WTC11 (cell line): ENCODE measurements at places on chromosomes 2 and 18. TPM values are rescaled to one million over a fixed set of nuclear protein-coding genes. Genes with fewer than 3 reads are reported as not detected.

Gene FAM124B
- 3.7 to 4.4 TPM (median 3.9 TPM) in 3 replicates for total RNA-seq

DNA sequence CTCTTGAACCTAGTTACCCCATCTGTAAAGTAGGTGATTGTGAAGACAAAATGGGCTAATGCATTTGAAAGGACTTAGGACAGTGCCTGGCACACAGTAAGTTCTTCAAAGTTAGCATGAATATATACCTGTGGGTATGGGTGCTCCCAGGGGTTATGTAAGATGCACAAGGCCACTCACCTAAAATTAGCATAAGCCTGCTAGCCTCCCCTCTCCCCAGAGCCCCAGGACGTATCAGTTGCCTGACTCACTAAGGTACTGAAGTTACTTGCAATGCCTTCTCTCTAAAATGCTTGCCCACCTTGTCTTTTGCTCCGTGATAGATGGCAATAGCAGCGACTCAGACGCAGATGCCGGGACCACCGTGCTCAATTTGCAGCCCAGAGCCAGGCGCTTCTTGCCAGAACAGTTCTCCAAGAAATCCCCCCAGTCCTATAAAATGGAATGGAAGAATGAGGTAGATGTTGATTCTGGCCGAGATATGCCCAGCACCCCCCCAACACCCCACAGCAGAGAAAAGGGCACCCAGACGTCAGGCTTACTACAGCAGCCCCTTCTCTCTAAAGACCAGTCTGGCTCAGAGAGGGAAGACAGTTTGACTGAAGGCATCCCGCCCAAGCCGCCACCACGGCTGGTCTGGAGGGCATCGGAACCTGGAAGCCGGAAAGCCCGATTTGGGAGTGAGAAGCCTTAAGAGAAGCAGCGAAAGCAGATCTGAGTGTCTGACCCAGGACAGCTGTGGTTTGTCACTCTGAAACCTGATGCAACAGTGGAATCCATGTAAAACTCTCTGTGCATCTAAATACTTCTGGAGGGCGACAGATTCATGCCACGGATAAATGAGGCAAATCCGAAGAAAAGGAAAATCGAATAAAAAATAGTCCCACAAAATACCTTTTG lies 53.8 kb upstream of the TMEM182 start:
- no peaks in the 10 kb centered on the region for H3K27me3 ChIP-seq
- H3K27ac ChIP-seq = no peak overlapping the region
- H3K36me3 ChIP-seq = no peaks in the 10 kb centered on the region
- H3K4me1 ChIP-seq = peaks cover 15% of the 10 kb centered on the region

DNA sequence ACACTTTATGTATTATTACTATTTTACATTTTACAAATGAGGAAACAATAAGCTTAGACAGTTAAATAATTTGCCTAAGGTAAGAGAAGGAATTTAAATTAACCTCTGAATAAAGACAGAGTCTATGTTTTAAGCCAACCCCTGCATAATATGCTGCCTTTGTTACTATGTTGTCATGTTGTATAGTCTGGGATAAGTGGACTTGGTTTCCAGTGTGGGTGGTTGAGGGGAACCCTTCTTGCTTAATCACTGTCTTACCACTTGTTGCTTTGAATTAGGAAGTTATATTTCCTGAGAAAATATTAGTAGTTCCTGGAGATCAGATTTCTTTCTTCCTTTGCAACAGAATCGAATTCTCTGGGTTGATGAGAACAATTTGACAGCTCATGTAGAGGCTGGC lies 52.6 kb downstream of the AGPS start:
- H3K4me3 ChIP-seq = no peak overlapping the region
- H3K4me1 ChIP-seq = no peaks in the 10 kb centered on the region
- no peaks in the 10 kb centered on the region for H3K27me3 ChIP-seq
- peaks cover 26% of the 10 kb centered on the region for H3K36me3 ChIP-seq
- DNase-seq = no peak

DNA sequence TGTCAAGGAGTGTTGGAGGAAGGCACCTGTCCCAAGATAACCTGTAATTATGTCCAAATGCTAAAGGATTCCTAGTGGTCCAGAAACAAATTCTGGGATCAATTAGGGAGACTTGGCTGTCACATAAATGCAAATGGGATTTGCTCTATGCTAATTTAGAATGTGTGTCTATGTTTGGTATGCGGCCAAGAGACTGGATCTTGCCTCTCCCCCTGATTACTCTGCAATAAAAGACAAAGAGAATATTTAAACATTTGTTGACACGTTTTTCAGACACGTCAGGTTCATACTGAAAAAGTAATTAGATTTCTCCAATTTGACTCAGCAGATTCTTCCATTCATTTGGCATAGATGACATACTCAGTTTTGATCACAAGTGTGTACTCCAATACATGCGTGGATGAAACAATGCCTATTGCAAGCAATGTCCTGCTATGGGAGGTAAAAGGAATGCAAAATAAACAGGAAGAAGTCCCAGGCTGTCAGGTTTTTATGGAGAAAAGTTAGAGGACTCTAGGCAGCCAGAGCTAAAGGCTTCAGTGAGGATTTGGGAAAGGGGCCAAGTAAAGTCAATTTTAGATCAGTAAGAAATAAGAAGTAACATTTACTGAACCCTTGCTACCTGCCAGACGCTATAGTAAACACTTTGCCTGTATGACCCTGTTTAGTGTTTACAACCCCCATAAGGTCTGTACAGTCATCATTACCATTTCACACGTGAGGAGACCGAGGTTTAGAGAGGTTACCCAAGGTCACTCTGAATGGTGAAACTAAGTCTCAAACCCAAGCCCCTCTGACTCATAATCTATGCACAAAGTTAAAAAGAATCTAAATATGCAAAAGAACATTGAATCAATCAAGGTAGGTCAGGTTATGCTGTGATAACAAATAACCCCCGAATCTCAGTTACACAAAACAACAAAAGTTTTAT lies 7.8 kb downstream of the ANTXR1 start:
- no peak overlapping the region for H3K4me3 ChIP-seq
- H3K27me3 ChIP-seq = no peaks in the 10 kb centered on the region
- DNase-seq = no peak
- no peaks in the 10 kb centered on the region for H3K36me3 ChIP-seq
- no peak overlapping the region for H3K27ac ChIP-seq

DNA sequence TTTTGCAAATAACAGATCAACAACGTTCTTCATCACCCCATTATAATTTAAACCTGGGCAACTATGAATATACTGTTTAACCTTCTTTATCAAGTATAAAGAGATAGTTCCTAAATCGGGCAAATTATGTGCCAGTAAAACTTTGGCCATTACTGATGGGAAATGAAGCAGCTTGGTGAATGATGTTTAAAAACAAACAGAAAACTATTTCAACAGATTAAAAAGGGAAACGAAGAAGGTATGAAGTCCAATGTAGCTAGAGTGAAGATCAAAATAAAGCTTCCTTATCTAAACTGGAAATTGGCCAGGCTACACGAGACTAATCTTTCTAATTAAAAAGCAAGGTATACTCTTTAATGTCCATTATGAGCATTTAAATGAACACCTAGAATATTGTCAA lies 6.7 kb upstream of the RBBP8 start:
- H3K4me3 ChIP-seq = no peak overlapping the region
- H3K27me3 ChIP-seq = no peaks in the 10 kb centered on the region
- no peak overlapping the region for H3K27ac ChIP-seq
- H3K36me3 ChIP-seq = no peaks in the 10 kb centered on the region
- H3K4me1 ChIP-seq = peaks cover 8% of the 10 kb centered on the region
- DNase-seq = no peak

GRCh38 chr18:37235583-37235982 lies 330.0 kb downstream of the CELF4 start:
- no peaks in the 10 kb centered on the region for H3K4me1 ChIP-seq
- peaks cover 57% of the 10 kb centered on the region for H3K27me3 ChIP-seq
- no peak overlapping the region for H3K4me3 ChIP-seq
- no peaks in the 10 kb centered on the region for H3K36me3 ChIP-seq
- no peak for DNase-seq

DNA sequence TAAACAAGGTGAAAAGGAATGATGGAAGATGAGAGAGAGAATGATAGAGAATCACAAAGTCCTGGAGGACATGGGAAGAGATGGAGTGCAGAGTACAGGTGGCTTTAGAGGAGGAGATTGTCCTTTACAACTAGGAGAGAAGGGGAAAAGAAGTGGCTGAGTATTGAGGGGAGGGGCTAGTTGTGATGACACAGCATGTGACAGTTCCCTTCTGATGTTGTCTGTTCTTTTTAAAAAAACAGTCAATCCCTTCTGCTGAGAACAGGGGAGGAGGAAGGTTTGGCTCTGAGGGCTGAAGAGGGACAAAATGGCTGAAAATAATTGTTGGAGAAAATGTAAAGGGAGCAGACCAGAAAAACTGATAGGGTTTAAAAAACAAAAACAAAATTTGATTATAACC lies 44.0 kb downstream of the STEAP3 start:
- peaks cover 20% of the 10 kb centered on the region for H3K4me1 ChIP-seq
- no peak for DNase-seq
- peak overlapping the region; percentile 5; the same call in 1 of the 2 replicates for H3K27ac ChIP-seq
- peaks cover 4% of the 10 kb centered on the region for H3K36me3 ChIP-seq

DNA sequence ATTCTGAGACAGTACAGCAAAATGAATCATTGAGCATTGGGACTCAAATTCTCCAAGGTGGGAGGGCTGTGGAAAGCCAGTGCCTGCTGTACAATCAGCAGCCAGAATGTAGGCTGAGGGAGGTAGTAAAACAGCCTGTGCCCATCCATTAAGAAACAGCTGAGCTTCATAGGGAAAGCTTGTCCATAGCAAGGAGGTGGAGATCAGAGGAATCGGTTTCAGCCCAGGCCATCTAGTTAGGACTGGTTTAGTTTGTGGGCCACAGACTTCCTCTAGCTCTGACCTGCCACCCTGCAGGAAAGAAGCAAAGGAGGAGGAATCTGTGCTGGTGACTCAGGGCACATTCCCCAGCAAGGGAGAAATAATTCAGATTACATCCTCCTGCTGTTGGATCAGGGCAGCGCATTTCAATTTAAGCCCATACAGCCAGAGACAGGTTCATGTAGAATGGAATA lies 333.4 kb downstream of the SETBP1 start:
- peak; percentile 57 for DNase-seq
- H3K4me3 ChIP-seq = no peak overlapping the region
- H3K27ac ChIP-seq = peak overlapping the region; percentile 71
- H3K4me1 ChIP-seq = peaks cover 44% of the 10 kb centered on the region

GRCh38 chr2:230877116-230877758 lies 12.5 kb downstream of the ITM2C start:
- H3K27ac ChIP-seq = no peak overlapping the region
- no peak overlapping the region for H3K4me3 ChIP-seq

GRCh38 chr2:72815655-72816278 lies 10.1 kb downstream of the EXOC6B start:
- no peak overlapping the region for H3K4me3 ChIP-seq
- no peak overlapping the region; the same call in 1 of the 2 replicates for H3K27ac ChIP-seq
- no peaks in the 10 kb centered on the region for H3K27me3 ChIP-seq
- peak; percentile 69 for DNase-seq
- H3K4me1 ChIP-seq = peaks cover 11% of the 10 kb centered on the region
